ENCODE measurements at places on chromosomes 12 and 14.

DNA sequence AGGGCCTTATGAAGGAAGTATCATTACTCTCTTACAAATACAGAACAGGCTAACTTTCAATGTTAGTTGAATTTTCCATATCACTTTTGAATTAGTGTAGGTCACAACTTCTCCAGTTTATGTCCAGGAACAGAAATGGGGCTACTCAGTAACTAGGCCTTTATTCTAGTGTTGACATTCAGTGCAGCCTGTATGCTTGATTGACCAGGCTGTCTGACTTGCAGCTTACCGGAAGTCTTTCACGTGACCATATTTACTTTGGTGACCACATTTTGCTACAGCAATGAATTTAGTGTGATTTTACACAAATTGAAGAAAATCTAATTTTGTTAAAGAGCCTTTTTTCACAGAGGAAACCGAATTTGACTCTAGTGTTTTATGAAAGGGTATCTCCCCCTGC, 12.4 kb downstream of the MTERF2 start:
- DNase-seq, result no peak

DNA sequence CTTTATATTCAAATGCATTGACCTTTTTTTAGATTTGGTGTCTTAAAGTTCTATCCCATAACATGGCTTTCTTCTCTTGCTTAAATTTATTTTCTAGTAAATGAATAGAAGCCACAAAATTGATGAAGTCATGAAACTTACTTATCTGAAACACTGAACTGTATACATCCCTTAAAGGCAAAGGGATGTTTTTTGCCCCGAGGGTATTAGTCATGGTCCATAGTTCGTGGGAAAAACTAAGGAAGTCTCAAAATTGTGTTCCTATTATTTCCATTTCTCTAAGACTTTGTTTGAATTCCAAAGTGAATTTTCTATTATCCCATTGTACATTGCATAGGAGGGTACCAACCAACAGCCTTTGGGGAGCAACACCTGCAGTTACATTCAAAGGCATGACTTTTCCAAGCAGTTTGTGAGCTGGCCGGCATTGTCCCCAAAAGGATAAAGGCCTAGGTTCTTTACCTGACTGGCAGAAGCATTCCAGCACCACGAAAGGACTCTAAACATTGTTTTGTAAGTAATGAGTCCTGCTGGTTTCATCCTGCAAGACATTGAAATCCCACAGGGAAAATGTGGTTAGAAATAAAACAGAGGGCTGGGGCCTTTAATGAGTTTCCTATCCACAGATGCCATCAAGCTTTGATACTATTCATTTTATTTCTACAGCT, 473.5 kb downstream of the PRKD1 start:
- no peak for DNase-seq

GRCh38 chr14:75513911-75514672, 8.2 kb upstream of the BATF start:
- DNase-seq, result no peak

DNA sequence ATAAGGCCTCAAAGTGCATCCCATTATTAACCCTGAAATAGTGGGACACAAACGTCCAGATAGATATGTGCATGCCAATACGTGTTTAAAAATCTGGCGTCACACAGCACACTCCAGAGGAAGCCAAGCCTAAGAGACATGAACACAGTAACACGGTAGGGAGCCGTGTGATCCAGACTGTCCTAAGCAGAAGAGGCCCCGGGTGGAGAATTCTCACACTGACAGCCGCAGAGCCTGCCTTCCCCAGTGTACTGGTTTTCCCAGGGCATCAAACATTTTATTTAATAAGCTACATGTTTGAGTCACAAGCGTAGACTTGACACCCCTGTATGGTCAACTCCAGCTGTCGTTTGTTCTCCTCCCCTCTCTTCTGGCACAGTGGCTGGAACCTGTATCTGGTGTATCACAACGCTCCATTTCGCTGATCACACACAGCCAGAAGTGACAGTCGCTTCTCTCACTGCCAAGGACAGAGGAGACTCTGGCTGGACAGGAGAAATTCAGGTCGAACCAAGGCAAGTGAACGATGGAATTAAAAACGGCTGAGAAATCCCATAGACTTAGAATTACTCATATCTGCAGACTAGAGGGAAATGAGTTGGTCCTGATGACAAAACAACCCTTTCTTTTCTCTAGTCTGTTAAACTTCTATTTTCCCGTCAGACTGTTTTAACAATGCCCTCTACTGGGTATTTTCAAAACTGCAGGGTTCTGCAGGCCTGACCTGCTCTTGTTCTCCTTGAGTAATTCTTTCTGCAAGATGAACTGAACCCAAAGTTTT, 359.9 kb downstream of the RGS6 start:
- peak; percentile 72 for DNase-seq

GRCh38 chr12:13326076-13326475, 129.6 kb downstream of the EMP1 start:
- no peak for DNase-seq

- peak; percentile 59 for DNase-seq
Measured at GRCh38 chr14:75088566-75089373, 19.3 kb downstream of the ZC2HC1C start.

GRCh38 chr12:77299001-77299400, 233.6 kb upstream of the E2F7 start:
- no peak for DNase-seq

- DNase-seq, result no peak
Measured at GRCh38 chr12:21675641-21676040, 18.0 kb upstream of the LDHB start.

- DNase-seq, result peak; percentile 85
Measured at GRCh38 chr14:90697577-90698206, 118.5 kb downstream of the TTC7B start.
